Naive thymus-derived CD4-positive, alpha-beta T cell (primary cell): ENCODE measurements at places on chromosomes 4 and X. TPM values are rescaled to one million over a fixed set of nuclear protein-coding genes. Genes with fewer than 3 reads are reported as not detected.

DNA sequence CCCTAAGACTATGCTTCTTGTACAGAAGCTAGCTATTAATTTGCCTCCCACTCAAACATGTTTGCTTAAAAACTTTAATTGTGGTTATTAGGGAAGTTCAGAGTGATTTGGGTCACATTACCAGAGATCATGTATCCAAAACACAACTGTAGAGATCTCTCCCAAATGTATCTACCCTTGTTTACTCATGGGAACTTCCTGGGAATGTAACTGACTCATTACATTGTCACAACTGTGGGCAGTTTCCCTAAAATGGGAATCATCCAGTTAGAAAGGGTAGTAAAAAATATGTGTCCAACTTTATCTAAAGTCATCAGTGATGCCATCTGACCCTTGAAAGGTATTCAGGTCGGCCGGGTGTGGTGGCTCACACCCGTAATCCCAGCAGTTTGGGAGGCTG, 40.3 kb upstream of the GLRA3 start:
- DNase-seq: no peak

- no peak for DNase-seq
Measured at GRCh38 chr4:177718514-177718913, 276.3 kb upstream of the AGA start.

Gene AADAT
- not detected for total RNA-seq

Gene POLR2B
- total RNA-seq: 74.6 TPM

GRCh38 chr4:95038791-95039190, 281.0 kb downstream of the BMPR1B start:
- DNase-seq: no peak

Gene AFM
- total RNA-seq: not detected

GRCh38 chr4:102439812-102440211, 61.3 kb upstream of the NFKB1 start:
- DNase-seq: no peak

GRCh38 chrX:17553469-17553868, 178.5 kb downstream of the NHS start:
- DNase-seq: no peak

DNA sequence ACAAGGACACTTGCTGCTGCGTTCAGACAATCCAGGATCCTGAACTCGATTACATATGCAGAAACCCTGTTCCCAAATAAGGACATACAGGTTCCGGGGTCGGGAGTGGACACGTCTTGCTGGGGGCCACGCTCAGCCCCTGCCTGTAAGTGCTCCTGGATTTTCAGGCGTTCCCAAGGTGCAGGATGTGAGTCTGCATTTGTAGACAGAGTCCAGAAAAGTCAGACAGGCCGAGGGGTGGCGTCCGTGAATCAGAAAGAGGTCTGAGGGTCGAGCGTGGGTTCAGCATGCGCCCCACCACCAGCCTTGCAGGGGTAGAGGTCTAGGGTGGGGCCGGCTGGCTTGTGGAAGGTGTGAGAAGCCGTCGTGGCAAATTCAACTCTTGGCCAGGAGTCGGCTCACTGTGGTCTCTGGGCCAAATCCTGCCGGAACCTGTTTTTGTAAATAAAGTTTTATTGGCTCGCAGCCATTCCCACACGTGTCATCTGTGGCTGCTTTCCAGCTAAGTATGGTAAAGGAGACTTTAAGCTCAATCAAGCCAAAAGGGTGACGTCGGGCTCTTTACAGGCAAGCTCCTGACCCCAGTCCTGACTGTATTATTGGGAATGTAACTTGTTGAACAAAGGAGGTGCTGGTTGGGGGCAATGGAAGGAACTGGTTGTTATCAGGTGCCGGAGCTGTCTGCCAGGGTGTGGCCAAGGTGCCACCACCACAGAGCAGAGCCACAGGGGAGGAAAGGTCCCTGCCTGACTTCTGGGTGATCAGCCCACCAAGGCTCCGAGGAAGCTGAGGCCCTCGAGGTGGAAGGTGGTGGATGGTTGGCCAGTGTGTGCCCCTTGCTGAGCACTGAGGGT, 7.4 kb downstream of the DOK7 start:
- DNase-seq: no peak

- DNase-seq: no peak
Measured at GRCh38 chr4:170691168-170691567, 601.4 kb upstream of the AADAT start.

DNA sequence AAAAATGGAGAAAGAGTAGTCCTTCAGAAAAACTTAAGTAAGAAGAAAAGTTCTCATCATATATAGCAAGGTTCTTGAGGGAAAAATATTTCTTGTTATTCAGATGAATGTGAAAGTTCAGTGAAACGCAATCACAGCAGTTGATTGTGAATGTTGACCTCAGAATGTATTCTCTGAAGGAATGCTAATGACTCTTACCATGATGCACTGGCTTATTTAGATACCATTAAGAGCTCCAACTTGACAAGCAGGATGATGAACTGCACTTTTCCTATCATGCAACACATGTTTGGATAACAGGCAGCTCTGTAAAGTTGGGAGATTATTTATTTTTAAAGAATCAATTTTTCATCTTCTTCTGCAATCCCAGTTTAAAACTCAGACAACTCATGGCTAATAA, 115.5 kb upstream of the MYOZ2 start:
- no peak for DNase-seq

DNA sequence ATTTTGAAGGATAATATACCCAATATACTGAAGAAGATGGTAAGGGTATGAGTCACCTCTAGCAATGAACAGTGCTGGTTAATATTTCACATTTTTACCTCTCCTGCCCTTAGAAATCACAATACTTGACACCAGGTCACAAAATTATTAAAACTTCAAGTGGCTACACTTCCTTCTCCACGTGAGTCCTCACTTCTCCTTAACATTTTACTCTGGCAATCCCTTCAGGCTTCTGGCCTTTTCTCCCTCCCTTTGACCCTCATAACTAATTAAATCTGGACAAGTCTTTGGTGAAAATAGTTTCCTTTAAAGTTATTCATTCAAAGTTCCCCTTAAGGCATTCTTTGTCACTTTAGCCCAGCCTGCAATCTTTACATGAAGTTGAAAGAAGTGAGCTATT, 190.4 kb downstream of the UNC5C start:
- no peak for DNase-seq
